ENCODE measurements at places on chromosomes 2 and 18.

DNA sequence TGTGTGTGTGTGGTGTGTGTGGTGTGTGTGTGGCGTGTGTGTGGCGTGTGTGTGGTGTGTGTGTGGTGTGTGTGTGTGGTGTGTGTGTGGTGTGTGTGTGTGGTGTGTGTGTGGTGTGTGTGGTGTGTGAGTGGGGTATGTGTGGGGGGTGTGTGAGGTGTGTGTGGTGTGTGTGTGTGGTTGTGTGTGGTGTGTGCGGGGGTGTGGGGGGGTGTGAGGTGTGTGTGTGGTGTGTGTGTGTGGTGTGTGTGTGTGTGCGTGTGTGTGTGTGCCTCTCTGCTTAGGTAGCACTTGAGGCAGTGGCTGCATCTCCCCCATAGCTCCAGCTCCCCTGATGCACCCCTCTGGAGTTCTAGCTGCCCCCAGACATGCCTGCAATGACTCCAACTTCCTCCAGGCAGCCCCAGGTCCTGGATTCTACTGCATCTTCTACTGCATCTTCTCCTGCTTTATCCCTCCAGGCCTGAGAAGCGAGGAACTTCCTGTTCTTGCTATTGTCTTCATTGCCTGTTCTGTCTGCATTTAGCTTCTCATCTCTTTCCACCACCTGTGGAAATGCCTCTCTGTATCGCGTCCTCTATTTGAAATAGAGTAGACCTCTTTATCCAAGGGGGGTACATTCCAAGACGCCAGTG, 22.2 kb upstream of the MLPH start:
- peak; percentile 53 for DNase-seq

GRCh38 chr2:105895990-105896764, 151.5 kb downstream of the NCK2 start:
- no peak for DNase-seq

- DNase-seq, result no peak
Measured at GRCh38 chr2:78978340-78978739, 47.2 kb upstream of the REG3G start.

- DNase-seq, result no peak
Measured at GRCh38 chr2:230938516-230939065, 13.5 kb upstream of the GPR55 start.

DNA sequence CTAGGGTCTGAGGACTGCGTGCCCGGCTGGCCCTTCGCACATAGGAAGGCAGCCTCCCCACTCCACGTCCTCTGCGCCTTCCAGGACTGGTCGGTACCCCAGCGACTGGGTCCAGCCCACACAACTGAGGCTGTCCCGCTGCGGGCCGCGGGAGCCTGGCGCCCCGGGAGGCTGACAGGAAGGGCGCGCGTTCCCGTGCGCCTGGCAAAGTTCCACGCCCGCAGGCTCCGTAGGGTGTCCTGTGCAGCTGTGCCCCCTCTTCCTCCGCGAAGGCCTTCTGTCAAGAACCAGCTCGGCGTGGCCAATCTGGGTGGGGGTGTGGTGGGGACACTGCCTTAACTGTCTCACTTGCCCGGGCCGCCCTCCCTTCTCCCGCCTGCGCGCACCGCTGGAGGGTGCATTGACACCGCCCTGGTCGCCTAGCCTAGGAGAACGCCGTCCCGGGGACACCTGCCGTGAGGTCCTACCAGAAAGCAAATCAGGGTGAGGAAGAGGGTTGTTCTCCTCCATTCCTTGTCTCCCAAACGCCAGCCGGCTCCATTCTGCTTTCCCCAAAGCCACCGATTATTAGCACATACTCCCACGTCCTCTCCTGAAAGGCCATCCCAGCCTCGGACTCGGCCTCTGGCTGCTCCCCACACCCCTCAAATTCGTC, 618 bp upstream of the LYPD1 start:
- DNase-seq, result no peak

DNA sequence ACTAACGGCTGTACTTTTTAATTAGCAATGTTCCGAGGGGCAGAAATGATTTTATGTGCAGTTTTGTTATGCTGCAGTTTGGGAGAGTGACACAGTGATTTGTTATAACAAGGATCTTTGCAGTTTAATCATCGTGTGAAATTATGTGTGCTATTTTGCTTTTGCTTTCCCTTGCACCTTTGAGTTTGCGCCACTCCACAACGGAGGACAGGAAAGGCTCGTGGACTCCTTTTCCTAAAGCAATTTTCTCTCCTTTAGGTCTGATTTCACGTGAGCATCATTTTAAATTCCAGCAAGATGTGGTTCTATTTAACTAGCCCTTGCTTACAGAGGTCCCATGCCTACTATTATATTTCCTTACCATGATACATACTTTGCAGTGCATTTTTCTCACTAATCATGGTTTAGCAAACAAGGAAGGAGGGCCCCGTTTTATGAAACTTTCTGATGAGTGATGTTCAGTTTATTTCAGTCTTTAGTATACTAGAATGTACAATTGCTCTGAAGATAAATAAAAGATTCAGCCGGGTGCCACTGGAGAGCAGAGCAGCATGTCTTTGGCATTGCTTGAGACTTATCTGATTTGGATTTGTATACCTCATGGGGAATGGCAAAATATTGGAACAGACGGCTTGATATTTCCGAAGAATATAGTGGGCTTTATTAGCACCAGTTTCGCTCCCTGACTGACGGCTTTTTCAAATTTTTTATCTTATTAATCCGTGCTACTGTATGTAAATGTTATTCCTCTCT, 528.2 kb upstream of the FANCL start:
- no peak for DNase-seq

DNA sequence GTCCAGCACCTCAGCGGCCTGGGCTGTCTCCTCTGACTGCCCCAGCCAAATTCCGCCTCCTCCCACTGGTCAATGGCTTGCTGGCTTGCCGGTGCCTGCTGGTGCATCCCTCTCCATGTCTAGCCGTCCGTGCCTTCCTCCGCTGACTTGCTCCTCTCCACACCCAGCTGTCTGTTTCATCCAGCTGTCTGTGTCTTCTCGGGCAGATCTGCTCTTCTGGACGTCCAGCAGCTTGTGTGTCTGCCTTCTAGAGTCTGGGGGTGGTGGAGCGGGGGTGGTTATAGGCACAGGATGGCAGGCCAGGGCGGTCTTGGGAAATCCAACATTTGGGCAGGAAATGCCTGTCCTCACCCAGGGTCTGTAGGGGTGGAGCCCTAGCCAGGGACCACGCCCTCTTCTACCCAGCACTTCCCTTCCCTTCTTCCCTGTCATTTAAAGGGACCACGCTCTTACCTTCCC, 369.2 kb downstream of the GALNT13 start:
- no peak for DNase-seq

- no peak for DNase-seq
Measured at GRCh38 chr2:222306393-222307142, 7.8 kb upstream of the PAX3 start.

DNA sequence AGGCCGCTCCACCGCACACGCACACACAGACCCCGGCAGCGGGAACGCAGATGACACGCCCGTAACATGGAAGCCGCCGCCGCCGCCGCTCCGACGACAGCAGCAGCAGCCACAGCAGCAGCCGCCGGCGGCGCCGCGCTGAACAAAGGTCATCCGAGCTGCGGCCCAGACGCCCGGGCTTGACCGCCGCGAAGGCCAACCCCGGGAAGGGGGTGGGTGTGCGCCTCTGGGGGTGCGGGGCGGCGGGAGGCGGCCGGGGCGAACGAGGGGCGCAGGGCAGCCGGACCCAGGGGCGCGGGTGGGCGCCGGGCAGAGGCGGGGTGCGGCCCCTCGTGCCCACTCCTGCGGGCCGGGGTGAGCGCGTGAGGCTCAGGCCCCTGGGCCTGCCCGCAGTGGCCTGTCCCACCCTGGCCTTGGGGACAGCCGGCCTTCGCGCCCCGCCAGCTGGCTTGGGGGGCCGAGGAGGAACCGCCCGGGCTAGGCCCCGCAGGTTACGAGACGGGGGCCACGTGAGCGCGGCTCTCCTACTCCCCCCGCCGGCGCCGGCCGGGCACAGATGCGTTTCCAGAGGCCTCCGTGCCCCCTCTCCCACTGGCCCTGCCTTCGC, 1.0 kb upstream of the ZNF532 start:
- peak; percentile 55 for DNase-seq

DNA sequence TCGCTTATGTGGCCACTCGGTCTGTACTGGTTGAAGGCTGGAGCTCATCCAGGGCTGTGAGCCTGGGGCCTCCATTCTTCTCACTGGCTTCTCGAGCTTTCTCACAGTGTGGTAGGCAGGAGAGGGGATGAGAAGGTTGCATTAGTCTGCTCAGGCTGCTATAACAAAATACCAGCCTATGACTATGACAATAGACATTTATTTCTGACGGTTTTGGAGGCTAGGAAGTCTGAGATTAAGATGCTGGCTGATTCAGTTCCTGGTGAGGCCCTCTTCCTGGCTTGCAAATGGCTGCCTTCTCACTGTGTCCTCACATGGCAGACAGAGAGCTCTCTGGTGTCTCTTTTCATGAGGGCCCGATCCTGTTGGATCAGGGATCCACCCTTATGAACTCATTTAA, 6.2 kb upstream of the STK25 start:
- peak; percentile 45 for DNase-seq

GRCh38 chr2:53636109-53636508, 131.5 kb upstream of the CHAC2 start:
- DNase-seq, result no peak

- peak; percentile 82 for DNase-seq
Measured at GRCh38 chr2:151315381-151315903, 26.0 kb upstream of the NMI start.

DNA sequence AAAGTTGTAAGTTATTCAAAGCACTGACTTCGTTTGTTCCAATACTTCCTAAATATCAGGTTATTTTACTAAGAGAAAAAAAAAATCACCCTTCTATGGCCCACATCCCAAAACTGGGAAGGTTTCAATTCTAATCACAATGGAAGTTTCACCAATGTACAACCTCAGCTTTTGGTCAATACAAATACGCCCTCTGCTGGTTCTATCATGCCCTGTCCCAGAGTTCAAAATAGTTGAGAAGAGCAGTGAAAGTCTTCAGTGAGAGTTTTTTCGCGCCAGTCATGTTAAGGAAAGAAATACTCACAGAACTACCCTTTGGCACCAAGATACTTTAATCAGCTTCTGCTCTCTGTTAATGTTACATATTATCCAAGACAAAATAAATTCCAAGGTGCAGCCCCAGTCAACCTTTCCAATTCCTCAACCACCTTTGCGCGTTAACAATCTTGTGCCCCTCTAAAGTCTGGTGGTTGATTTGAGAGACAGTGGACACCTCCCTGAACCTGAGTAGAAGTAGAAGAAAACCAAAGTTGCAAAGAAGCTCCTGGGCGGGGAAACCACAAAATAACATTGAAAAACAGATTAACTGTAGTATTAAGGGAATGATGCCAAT, 59.9 kb downstream of the SUMO1 start:
- DNase-seq, result peak; percentile 74

DNA sequence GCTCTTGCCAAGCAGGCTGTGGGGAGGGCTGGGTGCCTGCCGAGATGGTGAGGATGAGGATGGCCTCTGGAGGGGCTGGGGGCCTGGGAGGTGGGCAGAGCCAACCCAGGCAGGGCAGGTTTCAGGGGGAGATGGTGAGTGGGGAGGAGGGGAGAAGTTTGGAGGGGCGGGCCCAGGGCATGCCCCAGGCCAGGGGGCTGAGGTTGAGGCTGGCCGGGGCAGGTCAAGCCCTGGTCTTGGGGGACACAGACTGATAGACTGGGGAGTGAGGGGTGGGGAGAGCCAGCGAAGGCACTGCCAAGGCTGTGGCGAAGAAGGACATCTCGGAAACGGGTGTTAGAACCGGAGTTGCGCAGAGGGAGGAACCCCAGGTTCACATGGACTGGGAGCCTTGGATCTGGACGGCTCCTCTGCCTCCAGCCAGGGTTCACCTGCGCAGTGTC, 12.6 kb downstream of the CAPN10 start:
- DNase-seq, result no peak

GRCh38 chr2:217103752-217104545, 244.1 kb upstream of the TNP1 start:
- DNase-seq, result peak; percentile 41

- DNase-seq, result peak; percentile 62
Measured at GRCh38 chr2:117785740-117786139, 28.8 kb upstream of the DDX18 start.

- no peak for DNase-seq
Measured at GRCh38 chr2:140401056-140401455, 1620.9 kb upstream of the NXPH2 start.

- no peak for DNase-seq
Measured at GRCh38 chr2:199987586-199987985, 32.2 kb downstream of the MAIP1 start.

DNA sequence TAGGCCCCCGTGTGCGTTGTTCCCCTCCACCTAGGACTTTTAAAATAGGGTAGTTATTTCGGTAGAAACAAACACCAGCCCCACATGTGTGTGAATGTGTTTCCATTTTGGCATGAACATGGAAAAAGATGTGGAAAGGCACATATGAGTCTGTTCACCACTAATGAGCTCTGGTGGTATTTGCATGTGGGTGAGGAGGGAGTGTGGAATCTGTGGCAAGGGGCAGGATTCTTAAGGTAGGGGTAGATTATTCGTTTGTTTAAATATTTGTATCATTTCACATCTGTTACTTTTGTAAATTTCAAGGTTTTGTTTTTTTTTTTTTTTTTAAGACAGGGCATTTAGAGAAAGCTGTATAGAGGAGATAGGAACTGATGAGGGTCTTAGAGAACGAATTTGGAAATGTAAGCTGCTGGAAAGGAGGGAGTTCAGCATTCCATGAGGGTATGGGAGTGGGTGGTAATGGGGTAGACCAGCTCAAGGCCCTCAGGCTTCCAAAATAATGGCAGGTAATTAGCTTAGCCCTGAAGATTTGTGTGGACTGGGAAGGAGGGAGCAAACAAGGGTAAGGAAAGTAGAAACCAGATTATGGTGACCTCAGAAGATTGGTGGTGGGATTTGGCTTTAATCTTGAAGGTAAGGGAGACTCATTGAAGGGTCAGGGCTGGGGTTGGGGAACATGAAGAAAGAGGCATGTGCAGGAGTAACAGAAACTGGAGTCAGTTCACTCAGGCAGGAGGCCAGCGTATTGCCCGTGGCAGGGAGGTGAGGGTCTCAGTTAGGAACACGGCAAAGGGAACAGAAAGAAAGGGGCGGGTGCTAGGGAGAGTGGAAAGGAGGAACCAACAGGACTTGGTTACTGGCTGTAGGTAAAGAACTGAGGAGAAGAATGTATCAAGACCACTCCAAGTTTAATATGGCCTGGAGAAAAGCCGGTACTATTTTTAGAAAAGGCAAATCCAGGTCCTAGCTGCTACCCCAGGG, 123.6 kb downstream of the PLB1 start:
- DNase-seq, result no peak

GRCh38 chr2:174024524-174025270, 59.5 kb upstream of the SP3 start:
- peak; percentile 90 for DNase-seq

DNA sequence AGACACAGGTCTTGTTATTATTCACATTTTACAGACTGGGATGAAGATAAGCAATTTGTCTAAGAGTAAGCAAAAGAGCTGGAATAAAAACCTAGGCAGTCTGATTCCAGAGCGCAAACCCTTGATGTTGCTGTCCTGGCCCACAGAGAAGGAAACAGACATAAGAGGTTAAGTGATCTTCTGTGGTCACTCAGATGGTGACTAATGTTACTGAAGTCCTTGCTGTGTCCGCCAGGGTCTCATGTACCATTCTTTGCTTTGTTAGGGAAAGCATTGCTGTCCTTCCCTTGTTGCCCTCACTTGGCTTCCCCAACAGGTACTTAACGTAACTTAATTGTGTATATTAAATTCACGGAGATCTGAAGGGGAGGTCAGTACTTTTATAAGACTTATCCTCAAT, 14.9 kb upstream of the FAP start:
- DNase-seq, result no peak

- DNase-seq, result no peak
Measured at GRCh38 chr2:195473862-195474261, 183.2 kb upstream of the SLC39A10 start.

All from cardiac fibroblast (primary cell).